Activated T-cell treated with anti-CD3 and anti-CD28 coated beads, Interleukin-2, amount 50 U/mL, for 72 hours (primary cell): ENCODE measurements at places on chromosomes 16 and 17. TPM values are rescaled to one million over a fixed set of nuclear protein-coding genes. Genes with fewer than 3 reads are reported as not detected.

DNA sequence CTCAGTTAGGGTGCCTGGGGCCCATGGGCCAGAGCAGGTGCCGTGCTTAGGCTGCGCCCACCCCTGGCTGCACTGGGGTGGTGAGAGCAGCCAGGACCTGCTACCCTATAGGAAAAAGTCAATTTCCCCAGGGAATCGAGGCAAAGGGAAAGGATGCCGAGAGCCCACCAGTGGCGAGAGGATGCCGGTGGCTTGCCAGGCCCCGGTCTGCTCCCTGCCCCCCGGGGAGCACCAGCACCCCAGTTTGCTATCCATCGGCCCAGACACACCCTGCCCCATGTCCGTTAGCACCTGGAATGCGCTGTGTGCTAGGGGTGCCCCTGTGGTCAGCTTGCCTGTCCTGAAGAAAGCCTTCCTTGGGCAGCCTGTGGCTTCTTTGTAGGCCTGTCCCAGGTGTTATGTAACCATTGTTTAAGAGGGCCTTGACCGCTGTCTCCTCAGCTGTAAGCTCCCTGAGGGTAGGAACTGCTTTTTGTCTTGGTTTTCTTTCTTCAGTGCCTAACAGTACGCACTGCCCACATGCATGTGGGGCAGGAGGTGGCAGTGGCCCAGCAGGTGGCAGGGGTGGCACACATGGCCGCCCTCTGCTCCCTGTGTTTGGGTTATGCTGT, 40.8 kb downstream of the NT5M start:
- no peak overlapping the region for H3K4me3 ChIP-seq
- no peaks in the 10 kb centered on the region for H3K27me3 ChIP-seq
- no peaks in the 10 kb centered on the region for H3K4me1 ChIP-seq
- H3K36me3 ChIP-seq: no peaks in the 10 kb centered on the region
- no peak for DNase-seq

DNA sequence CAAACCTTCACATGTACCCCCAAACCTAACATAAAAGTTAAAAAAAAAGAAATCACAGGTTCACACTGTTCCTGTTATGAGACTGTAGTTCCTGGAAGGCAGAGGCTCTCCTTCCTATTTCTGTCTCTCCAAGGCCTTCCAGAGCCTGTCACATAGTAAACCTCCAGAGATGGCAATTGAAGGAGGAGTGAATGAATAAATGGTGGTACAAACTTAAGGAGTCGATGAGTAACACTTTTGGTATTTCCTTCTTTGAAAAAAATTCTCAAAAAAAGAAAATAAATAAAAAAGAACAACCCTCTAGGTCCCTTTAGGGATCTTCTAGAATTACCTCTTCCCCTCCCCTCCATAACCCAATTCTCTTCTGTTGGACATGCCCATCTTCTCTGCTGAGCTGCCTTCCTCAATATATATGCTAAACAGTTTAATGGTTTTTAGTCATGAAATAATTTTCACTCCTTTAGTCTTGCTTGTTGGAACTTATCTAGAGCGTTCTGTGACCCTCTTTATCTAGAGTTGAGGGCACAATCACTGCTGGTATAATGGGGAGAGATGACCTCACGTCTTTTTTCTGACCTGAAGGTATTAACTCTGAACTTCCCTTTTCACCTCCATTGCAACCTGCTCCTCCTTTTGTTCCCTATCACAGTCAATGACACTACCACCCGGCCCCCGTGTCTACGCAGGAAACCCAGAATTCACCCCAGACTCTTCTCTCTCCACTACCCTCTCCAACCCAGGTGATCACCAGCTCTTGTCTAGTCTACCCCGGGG, 1.7 kb upstream of the TAF15 start:
- H3K36me3 ChIP-seq: peaks cover 11% of the 10 kb centered on the region
- DNase-seq: no peak
- H3K27me3 ChIP-seq: no peaks in the 10 kb centered on the region
- H3K27ac ChIP-seq: peak overlapping the region; percentile 94
- peaks cover 58% of the 10 kb centered on the region for H3K4me1 ChIP-seq

DNA sequence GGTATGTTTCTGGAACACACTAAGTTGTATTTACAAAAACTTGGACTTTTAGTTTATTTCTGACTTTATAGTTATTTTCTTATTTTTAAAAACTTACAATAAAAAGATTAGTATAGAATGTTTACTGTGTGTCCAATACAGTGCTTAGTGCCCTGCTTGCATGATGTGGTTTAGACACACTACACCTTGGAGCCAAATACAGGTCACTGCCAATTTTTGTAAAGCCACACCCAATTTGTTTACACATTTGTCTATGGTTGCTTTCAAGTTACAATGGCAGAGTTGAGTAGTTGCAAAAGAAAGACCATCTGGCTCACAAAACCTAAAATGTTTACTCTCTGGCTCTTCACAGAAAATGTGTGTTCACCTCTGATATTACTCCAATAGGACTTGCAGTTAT, 807.1 kb downstream of the KCNJ2 start:
- DNase-seq: no peak
- no peaks in the 10 kb centered on the region for H3K4me1 ChIP-seq
- no peak overlapping the region for H3K4me3 ChIP-seq
- H3K36me3 ChIP-seq: no peaks in the 10 kb centered on the region

DNA sequence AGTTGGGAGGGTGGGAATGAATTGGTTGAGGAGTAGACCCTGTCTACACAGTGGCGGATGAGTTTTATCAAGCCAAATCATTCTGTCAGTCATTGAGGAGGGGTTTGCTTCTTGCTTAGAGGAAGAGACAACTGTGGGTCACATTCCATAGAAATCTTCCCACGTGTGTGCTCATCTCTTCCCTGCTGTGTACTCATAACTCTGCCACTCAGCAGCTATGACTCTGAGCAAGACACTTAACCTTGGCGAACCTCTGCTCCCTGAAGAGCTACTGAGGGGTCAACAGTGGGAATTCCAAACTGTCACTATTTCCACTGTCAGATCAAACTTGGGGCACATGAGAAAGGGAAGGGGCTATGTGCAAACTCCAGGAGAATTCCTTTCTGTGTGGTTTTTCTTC, 72.6 kb upstream of the COX10 start:
- H3K27me3 ChIP-seq: no peaks in the 10 kb centered on the region
- no peak for DNase-seq
- no peak overlapping the region for H3K4me3 ChIP-seq
- H3K27ac ChIP-seq: no peak overlapping the region

DNA sequence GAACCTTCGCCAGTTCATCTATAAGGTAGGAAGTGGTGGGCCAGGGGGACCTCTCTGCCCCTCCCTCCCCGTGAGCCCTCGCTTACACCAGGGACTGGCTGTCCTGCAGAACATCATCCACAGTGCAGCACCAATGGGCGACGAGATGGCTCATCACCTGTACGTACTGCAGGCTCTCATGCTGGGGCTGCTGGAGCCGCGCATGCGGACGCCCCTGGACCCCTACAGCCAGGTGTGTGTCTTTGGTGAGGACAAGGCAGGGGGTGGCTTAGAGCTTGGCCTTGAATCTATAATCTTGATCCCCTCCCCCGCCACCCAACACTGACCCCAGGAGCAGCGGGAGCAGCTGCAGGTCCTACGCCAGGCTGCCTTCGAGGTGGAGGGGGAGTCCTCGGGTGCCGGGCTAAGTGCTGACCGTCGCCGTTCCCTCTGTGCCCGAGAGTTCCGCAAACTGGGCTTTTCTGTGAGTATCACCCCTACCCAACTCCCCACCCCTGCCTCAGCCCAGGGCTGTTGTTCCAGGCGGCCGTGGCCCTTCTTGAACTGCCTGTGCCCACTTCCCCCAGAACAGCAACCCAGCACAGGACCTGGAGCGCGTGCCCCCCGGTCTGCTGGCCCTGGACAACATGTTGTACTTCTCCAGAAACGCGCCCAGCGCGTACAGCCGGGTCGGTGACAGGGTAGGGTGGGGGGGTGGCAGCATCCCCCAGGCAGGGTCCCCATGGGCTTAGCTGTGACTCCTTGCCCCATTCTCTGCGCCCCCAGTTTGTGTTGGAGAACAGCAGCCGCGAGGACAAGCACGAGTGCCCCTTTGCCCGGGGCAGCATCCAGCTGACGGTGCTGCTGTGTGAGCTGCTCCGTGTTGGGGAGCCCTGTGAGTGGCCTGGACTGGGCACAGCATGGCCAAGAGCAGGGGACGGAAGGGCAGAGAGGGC, 2.7 kb downstream of the ELMO3 start:
- H3K27me3 ChIP-seq: no peaks in the 10 kb centered on the region
- no peak for DNase-seq
- no peak overlapping the region for H3K27ac ChIP-seq
- peaks cover 9% of the 10 kb centered on the region for H3K4me1 ChIP-seq
- peaks cover 8% of the 10 kb centered on the region for H3K36me3 ChIP-seq

Gene CDH3
- total RNA-seq: 24.3 TPM

Gene RAB26
- 0.82 TPM for total RNA-seq
